ENCODE measurements at places on chromosomes 2 and 18. TPM values are rescaled to one million over a fixed set of nuclear protein-coding genes. Genes with fewer than 3 reads are reported as not detected.

GRCh38 chr2:170827841-170828532, 11.3 kb downstream of the GAD1 start:
- peaks cover 11% of the 10 kb centered on the region for H3K27me3 ChIP-seq
- H3K4me3 ChIP-seq = no peak overlapping the region
- H3K4me1 ChIP-seq = peaks cover 8% of the 10 kb centered on the region
- no peaks in the 10 kb centered on the region for H3K36me3 ChIP-seq
- no peak for DNase-seq

Gene UGT1A3
- total RNA-seq = not detected

- DNase-seq = no peak
- H3K36me3 ChIP-seq = no peaks in the 10 kb centered on the region
- H3K27ac ChIP-seq = no peak overlapping the region
- H3K4me1 ChIP-seq = no peaks in the 10 kb centered on the region
- H3K4me3 ChIP-seq = no peak overlapping the region
These were observed 33.0 kb upstream of the SCLY start for GRCh38 chr2:238027591-238028415.

- no peaks in the 10 kb centered on the region for H3K27me3 ChIP-seq
- DNase-seq = no peak
- H3K4me3 ChIP-seq = no peak overlapping the region
- no peaks in the 10 kb centered on the region for H3K36me3 ChIP-seq
- H3K27ac ChIP-seq = no peak overlapping the region
These were observed 144.7 kb upstream of the ITGA4 start for GRCh38 chr2:181312515-181312927.

GRCh38 chr2:171540437-171540836, 18.2 kb downstream of the CYBRD1 start:
- H3K4me1 ChIP-seq = no peaks in the 10 kb centered on the region
- no peak for DNase-seq
- no peaks in the 10 kb centered on the region for H3K27me3 ChIP-seq
- H3K36me3 ChIP-seq = peaks cover 37% of the 10 kb centered on the region
- H3K4me3 ChIP-seq = no peak overlapping the region

DNA sequence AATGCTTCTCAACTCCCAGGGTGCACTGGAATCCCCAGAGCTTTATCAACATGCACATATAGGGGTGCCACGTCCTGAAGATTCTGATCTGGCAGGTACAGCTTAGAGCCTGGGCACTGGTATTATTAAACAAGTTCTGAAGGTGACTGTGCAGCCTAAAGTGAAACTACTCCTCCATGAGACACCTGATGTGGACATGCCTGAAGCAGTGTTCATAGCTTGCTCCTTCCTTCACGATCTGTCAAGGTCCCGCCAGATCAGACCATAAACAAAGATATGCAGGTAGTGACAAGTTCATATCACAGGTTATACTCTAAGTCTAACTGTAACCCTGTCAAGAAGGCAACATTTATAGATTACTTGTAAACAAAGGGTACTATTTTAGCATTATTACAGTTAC, 65.3 kb upstream of the DNER start:
- H3K27ac ChIP-seq = no peak overlapping the region
- H3K4me1 ChIP-seq = no peaks in the 10 kb centered on the region
- no peak overlapping the region for H3K4me3 ChIP-seq
- no peak for DNase-seq
- no peaks in the 10 kb centered on the region for H3K27me3 ChIP-seq

GRCh38 chr2:12064153-12064552, 317.7 kb downstream of the LPIN1 start:
- H3K27me3 ChIP-seq = no peaks in the 10 kb centered on the region
- no peak for DNase-seq
- no peaks in the 10 kb centered on the region for H3K4me1 ChIP-seq
- no peak overlapping the region for H3K27ac ChIP-seq
- no peak overlapping the region for H3K4me3 ChIP-seq

Gene GAL3ST2
- total RNA-seq = not detected

DNA sequence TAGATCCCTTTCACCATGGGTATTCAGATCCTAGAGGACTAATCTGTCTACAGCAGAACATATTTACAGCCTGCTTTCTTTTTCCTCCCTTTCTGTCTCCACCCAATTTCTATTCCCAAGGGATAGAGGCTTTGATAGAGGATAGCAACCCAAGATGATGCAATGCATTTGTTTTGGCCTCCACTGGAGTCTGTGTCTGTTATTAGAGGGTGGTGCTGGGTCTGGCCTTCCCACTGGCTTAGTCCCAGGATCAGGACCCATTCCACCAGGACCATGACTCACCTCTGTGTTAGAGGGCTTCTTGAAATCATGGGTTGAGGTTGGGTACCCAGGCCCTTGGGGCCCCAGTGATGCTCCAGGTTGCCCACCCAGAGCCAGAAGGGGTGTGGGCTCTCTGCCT, 239.7 kb upstream of the TNP1 start:
- H3K36me3 ChIP-seq = no peaks in the 10 kb centered on the region
- no peak for DNase-seq
- H3K27me3 ChIP-seq = no peaks in the 10 kb centered on the region
- H3K27ac ChIP-seq = no peak overlapping the region

Data from upper lobe of left lung (tissue), 6 donors.